ENCODE measurements at places on chromosomes 4 and X. TPM values are rescaled to one million over a fixed set of nuclear protein-coding genes. Genes with fewer than 3 reads are reported as not detected.
A peak's percentile ranks its signal among the peaks of the same experiment; 100 is the strongest.

- H3K4me3 ChIP-seq = no peak overlapping the region
- no peaks in the 10 kb centered on the region for H3K36me3 ChIP-seq
- H3K27me3 ChIP-seq = no peaks in the 10 kb centered on the region
- no peaks in the 10 kb centered on the region for H3K4me1 ChIP-seq
Observed at GRCh38 chr4:159384632-159385031, 281.8 kb downstream of the RAPGEF2 start.

DNA sequence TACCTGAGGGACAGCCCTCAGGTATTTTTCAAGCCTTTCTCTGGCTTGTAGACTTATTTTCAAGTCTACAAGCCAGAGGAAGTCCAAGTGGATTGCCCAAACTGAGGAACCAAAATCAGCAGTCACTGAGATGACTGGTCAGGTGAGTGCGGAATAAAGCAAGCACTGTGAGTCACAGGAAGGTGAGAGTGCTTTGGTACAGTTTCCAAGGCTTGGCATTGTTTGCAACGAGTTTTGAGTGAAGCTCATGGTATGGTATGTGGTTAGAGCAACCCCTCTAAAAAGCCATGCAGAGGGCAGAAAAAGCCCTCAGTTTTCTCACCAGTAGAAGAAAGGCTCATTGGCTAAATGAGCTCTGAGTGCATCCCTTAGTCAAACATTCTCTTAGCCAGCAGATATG is 112.8 kb upstream of the EOLA2 start:
- peak; percentile 92 for DNase-seq
- H3K27me3 ChIP-seq = no peaks in the 10 kb centered on the region
- no peak overlapping the region for H3K4me3 ChIP-seq

DNA sequence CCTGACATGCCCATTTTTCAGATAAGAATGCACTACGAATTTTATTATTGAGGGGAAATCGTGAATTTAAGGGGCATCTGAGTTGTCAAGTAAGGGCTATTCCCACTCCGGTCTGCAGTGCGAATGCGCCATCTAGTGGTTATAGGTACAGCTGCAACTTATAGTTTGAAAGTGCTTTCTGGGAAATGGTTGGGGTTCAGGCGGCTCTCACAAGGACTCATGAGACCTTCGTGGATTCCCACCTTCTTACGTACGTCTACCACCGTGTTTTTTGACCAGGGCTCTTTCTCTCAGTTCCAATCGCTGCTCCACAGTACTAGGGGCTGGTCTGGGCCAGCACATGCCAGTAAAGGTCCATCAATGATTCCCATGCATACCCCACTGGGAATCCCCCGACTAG is 12.3 kb downstream of the MSL3 start:
- no peak overlapping the region for H3K4me3 ChIP-seq
- H3K27ac ChIP-seq = no peak overlapping the region
- H3K4me1 ChIP-seq = no peaks in the 10 kb centered on the region
- peak; percentile 59 for DNase-seq
- H3K27me3 ChIP-seq = no peaks in the 10 kb centered on the region
- peaks cover 4% of the 10 kb centered on the region for H3K36me3 ChIP-seq

DNA sequence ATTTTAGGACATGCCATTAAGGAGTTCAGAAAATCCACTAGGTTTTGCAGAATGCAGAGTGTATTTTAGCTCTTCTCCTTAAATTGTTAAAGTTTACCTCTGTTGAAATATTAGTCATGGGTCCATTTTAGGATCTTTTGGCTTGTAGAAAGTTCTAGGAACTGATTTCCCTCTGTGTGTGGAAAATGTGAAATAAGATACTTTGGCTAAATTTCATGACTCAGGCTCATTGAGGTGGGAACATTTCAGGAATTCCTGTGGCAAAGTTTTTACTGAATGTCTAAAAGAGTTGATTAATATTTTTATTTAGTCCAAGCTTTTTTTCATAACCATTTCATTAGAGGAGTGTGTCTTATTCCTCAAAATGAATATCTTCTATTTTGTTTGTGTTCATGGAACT is 7.0 kb downstream of the FHIP1A start:
- H3K4me3 ChIP-seq = peak overlapping the region; percentile 19
- H3K36me3 ChIP-seq = no peaks in the 10 kb centered on the region
- H3K27ac ChIP-seq = peak overlapping the region; percentile 51
- no peaks in the 10 kb centered on the region for H3K27me3 ChIP-seq

- H3K27ac ChIP-seq = no peak overlapping the region
- H3K4me1 ChIP-seq = no peaks in the 10 kb centered on the region
- H3K36me3 ChIP-seq = no peaks in the 10 kb centered on the region
- peak; percentile 39 for DNase-seq
- no peaks in the 10 kb centered on the region for H3K27me3 ChIP-seq
- H3K4me3 ChIP-seq = no peak overlapping the region
Observed at GRCh38 chr4:6523251-6523650, 50.8 kb upstream of the PPP2R2C start.

DNA sequence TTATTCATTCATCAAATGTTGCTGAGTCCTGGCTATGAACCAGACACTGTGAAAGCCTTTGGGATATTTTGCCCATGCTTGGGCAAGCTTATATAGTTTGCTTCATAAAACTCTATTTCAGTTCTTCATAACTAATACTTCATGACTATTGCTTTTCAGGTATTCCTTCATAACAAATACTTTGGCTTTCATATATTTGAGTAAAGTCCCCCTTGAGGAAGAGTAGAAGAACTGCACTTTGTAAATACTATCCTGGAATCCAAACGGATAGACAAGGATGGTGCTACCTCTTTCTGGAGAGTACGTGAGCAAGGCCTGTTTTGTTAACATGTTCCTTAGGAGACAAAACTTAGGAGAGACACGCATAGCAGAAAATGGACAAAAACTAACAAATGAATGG is 1.7 kb upstream of the AFP start:
- H3K4me1 ChIP-seq = peaks cover 7% of the 10 kb centered on the region
- peak; percentile 48 for DNase-seq
- no peak overlapping the region for H3K27ac ChIP-seq
- peaks cover 57% of the 10 kb centered on the region for H3K27me3 ChIP-seq
- H3K4me3 ChIP-seq = no peak overlapping the region
- no peaks in the 10 kb centered on the region for H3K36me3 ChIP-seq

DNA sequence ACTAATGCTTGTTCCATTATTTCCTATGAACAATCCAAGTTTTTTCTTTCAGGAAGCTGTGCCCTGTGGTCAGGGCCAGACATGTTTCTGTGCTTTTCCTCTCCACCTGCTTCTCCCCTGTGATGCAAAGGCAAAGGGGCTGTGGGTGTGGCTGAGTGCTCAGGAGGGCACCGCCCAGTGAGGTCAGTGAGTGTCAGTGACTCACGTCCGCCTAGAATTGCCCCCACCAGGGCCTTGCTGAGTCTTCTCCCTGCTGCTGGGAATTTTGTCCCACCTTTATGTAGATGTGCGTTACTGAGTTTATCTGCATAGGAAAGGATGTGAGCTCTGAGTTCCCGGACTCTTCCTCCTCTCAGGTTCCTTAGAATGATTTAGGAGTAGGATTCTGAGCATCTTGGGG is 283.2 kb downstream of the DCHS2 start:
- H3K27me3 ChIP-seq = no peaks in the 10 kb centered on the region
- H3K4me3 ChIP-seq = no peak overlapping the region
- no peak overlapping the region for H3K27ac ChIP-seq
- no peaks in the 10 kb centered on the region for H3K4me1 ChIP-seq
- DNase-seq = peak; percentile 6

DNA sequence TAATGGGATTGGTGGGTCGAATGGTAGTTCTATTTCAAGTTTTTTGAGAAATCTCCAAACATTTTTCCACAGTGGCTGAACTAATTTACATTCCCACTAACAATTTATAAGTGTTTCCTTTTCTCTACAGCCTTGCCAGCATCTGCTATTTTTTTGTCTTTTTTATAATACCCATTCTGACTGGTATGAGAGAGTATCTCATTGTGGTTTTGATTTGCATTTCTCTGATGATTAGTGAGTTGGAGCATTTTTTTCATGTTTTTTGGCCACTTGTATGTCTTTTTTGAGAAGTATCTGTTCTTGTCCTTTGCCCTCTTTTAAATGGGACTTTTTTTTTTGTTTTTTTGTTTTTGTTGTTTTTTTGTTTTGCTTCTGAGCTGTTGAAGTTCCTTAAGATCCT is 200.0 kb upstream of the GK2 start:
- DNase-seq = no peak
- H3K4me1 ChIP-seq = no peaks in the 10 kb centered on the region
- H3K27me3 ChIP-seq = no peaks in the 10 kb centered on the region
- no peak overlapping the region for H3K4me3 ChIP-seq
- H3K27ac ChIP-seq = no peak overlapping the region

GRCh38 chr4:176277162-176277904 is 8.3 kb upstream of the ASB5 start:
- peak; percentile 63 for DNase-seq
- peaks cover 27% of the 10 kb centered on the region for H3K4me1 ChIP-seq
- no peaks in the 10 kb centered on the region for H3K36me3 ChIP-seq
- H3K27ac ChIP-seq = no peak overlapping the region

DNA sequence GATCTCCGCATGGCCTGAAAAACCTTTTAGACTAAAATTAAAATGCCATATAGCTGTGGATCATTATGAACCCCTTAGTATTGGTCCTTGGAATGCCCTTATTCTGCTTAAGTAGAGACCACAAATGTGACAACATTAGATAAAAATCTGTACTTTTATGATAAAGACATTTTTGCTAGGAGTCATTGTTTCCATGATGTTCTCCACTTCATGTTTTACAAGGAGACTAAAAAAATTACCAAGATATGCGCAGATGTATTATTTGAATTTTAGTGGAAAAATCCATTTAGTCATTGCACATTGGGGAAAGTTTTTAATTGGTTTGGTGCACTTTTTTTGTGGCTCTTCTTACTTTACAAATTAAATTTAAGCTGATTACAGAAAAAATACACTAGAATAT is 85.1 kb upstream of the HPRT1 start:
- H3K27me3 ChIP-seq = no peaks in the 10 kb centered on the region
- no peak for DNase-seq
- no peaks in the 10 kb centered on the region for H3K4me1 ChIP-seq
- H3K27ac ChIP-seq = no peak overlapping the region
- H3K4me3 ChIP-seq = peak overlapping the region; percentile 94

GRCh38 chr4:82382751-82383150 is 9.0 kb upstream of the HNRNPD start:
- no peak overlapping the region for H3K27ac ChIP-seq
- no peak overlapping the region for H3K4me3 ChIP-seq
- no peak for DNase-seq

DNA sequence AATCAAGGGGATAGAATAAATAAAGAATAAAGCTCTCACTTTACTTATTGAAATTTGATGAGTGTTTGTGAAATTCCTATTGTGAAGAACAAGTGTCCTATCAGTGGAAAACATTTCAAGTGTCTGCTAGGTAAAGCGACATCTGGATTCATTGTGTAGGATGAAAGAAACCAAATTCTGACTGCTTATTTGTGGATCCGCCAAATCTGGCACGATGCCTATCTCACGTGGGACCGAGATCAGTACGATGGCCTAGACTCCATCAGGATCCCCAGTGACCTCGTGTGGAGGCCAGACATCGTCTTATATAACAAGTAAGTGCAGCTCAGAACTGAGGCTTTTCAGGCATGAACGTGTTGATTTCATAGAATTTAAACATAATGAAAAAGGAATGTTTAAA is 1.9 kb downstream of the CHRNA9 start:
- no peaks in the 10 kb centered on the region for H3K36me3 ChIP-seq
- H3K4me3 ChIP-seq = no peak overlapping the region
- peaks cover 16% of the 10 kb centered on the region for H3K4me1 ChIP-seq
- no peaks in the 10 kb centered on the region for H3K27me3 ChIP-seq

DNA sequence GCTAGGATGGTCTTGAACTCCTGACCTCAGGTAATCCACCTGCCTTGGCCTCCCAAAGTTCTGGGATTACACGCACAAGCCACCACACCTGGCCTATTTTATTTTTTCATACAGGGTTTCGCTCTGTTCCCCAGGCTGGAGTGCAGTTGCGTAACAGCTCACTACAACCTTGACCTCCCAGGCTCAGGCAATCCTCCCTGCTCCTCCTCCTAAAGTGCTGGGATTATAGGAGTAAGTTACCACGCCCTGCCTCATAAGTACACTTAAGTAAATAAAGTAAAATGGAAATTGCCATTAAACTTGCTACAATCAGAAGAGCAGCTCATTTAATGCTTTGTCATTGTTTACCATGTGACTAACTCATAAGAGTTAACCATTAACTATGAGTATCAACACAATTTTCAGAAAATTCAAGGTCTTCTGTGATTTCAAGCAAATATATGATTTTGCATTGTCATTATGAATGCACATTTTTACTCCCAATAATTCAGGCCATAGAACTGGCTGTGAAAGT is 12.3 kb downstream of the UGDH start:
- peak; percentile 92 for DNase-seq
- H3K27ac ChIP-seq = peak overlapping the region; percentile 95
- peaks cover 21% of the 10 kb centered on the region for H3K4me1 ChIP-seq

- no peaks in the 10 kb centered on the region for H3K4me1 ChIP-seq
- no peaks in the 10 kb centered on the region for H3K27me3 ChIP-seq
- peak; percentile 10 for DNase-seq
- H3K36me3 ChIP-seq = no peaks in the 10 kb centered on the region
- no peak overlapping the region for H3K4me3 ChIP-seq
- no peak overlapping the region for H3K27ac ChIP-seq
Observed at GRCh38 chr4:14000091-14000814, 372.7 kb upstream of the BOD1L1 start.

Gene DYNLT3
- total RNA-seq = 29.6 TPM

Gene CCKAR
- not detected for total RNA-seq

Gene OPN1MW3
- total RNA-seq = not detected

Gene MAOA
- total RNA-seq = 7.4 TPM

Gene PNMA3
- not detected for total RNA-seq

Gene UGT2B10
- total RNA-seq = not detected

Gene PPM1K
- 3.0 TPM for total RNA-seq

All from PC-3 (cell line).